ENCODE measurements at places on chromosomes 16 and 17.
A peak's percentile ranks its signal among the peaks of the same experiment; 100 is the strongest.

GRCh38 chr17:54932711-54933110 is 32.1 kb downstream of the TOM1L1 start:
- no peak for DNase-seq

DNA sequence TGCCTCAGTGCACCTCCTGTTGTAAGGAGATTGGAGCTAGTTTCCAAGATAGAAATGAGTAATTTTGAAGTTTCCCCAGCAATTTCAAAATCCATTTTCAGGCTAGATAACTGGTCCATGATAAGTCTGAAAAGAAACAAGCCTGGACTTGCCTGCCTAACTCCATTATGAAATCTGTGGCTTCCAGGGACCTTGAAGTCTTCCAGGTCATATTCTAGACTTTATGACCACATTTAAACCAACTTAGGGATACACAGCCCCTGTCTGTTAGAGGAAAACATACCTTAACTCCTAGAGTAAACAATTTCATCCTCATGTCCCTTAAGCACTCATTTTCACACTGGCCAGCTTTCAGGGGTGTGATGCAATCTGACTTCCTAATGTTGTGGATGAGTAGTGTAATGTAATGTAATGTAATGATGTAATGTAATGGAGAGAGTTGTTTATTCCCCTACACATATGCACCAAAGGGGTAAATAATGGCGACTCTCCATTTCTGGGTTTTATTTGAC is 96.7 kb upstream of the FAM20A start:
- no peak for DNase-seq

GRCh38 chr16:25107466-25107792 is 4.1 kb upstream of the LCMT1 start:
- no peak for DNase-seq

GRCh38 chr17:51819341-51820219 is 338.9 kb downstream of the CA10 start:
- DNase-seq, result no peak

DNA sequence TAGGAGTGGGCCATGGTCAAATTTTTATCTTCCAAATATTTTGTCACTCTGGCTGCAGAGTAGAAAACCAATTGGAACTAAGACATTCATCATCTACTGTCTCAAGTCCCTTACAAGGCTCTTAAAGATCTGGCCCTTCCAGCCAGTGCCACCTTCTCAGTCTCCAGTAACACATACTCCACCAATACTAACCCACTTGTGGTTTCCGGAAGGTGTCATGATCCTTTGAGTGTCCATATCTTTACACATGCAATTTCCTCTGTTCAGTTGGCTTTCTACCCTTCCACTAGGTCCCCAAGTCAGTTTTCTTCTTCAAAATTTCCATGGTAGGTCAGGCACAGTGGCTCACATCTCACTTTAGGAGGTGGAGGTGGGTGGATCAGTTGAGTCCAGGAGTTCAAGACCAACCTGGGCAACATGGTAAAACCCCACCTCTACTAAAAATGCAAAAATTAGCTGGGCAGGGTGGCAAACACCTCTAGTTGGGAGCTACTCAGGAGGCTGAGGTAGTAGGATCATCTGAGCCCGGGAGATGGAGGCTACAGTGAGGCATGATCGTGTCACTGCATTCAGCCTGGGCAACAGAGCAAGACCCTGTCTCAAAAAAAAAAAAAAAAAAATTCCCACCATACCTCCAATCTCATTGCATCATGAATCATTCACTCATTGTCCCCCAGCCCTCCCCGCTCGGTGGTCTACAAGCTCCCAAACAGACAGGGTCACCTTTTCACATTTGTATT is 6.0 kb upstream of the GRB2 start:
- no peak for DNase-seq

GRCh38 chr17:64480951-64481350 is 15.9 kb downstream of the POLG2 start:
- no peak for DNase-seq

DNA sequence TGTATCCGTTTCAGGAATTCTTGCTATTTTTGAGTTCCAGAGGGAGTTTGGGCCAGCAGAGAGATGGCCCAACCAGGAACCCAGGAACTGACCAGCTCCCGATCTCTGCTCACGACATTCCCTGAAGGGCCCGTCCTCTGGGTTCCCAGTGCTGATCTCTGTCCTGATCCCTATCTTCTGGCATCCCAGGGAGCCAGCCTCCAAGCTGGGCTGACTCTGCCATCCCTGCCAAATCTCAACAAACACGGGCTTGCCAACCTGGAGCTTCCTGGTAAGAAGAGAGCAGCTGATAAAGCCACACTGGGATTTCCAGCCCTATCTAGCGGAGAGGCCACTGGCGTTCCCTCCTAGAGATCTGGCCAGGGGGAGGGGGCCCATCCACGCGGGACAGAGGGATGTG is 16.2 kb downstream of the GPRC5B start:
- no peak for DNase-seq

DNA sequence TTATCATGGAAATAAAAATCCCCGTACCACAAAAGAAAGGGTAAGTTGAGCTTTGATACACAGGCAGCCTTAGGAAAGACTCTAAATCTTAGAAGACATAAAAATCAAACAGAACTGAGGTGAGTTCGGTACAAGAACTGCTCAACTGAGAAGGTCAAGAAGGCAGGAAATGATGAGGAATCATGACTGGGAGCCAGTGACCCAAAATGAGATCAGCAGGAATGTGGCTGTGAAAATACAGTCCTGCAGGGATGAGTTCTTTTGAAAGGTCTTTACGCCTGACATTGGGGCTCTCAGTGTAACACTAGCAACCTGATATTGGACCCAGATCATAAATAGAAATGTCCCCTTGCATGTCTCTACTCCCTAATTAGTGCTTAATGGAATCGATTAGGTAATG is 56.3 kb upstream of the CDH11 start:
- DNase-seq, result no peak

GRCh38 chr16:89115216-89115861 is 21.7 kb downstream of the ACSF3 start:
- DNase-seq, result no peak

- DNase-seq, result no peak
Measured at GRCh38 chr16:67551091-67551490, 11.2 kb upstream of the CTCF start.

GRCh38 chr17:7704601-7705268 is at the start of gene EFNB3:
TSS of gene EFNB3 (plus strand) at chr17:7705202. CDS start at chr17:7705599, 397 bp downstream.
- DNase-seq, result peak; percentile 76

GRCh38 chr17:73800893-73801292 is 156.6 kb upstream of the SDK2 start:
- DNase-seq, result peak; percentile 97

- no peak for DNase-seq
Measured at GRCh38 chr17:33745047-33745760, 452.1 kb upstream of the ASIC2 start.

GRCh38 chr16:82971126-82971525 is 344.4 kb downstream of the CDH13 start:
- no peak for DNase-seq

DNA sequence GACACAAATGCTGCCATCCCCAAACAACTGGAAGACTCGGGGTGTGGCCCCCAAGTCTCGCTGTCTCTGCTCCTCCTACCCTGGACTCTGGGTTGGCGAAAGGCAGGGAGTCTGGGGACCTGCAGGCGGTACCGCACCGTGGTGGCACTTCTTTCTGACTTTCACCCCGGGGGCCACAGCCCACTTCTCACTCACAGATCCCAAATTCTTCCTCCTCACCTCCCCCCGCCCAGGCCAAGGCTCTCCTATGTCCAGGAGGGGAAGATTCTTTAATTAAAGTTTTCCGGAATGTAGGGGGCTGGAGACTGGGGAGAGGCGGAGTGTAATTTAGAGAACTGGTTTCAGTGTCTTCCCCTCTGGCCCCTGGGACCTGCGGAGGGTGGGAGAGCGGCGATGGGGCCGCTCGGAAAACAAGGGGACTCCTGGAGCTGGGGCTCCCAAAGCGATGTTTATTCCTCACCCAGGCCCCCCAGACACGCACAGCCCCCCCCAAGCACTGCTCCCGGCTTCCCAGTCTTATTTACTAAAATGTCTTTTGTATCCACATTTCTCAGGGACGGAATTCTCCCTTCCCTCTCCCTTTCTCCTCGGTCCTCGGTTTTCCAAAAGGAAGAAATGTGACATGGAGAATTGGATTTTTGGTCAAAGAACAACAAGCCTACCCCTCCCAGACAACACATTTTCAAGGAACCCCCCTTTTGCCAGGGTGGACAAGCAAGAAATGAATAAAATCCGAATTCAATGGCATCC is 1.2 kb downstream of the WNT3 start:
- no peak for DNase-seq

DNA sequence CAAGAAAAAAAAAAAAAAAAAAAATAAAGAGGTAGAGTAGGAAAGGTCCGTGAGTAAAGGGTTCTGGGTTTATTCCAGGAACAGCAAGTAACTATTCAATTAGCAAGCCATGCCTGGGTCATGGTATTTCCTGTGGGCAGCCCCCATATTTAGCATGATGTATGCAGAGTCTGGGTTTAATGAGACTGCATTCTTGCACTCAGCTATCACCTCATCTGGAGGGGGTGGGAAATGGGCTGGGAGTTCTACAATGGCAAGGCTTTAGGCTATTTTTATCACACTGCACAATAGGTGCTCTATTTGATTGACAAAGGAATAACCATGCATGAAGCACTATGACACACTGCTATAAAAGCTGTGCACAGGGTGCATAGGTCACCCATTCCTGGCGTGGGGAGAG is 104.0 kb upstream of the CCL2 start:
- no peak for DNase-seq

DNA sequence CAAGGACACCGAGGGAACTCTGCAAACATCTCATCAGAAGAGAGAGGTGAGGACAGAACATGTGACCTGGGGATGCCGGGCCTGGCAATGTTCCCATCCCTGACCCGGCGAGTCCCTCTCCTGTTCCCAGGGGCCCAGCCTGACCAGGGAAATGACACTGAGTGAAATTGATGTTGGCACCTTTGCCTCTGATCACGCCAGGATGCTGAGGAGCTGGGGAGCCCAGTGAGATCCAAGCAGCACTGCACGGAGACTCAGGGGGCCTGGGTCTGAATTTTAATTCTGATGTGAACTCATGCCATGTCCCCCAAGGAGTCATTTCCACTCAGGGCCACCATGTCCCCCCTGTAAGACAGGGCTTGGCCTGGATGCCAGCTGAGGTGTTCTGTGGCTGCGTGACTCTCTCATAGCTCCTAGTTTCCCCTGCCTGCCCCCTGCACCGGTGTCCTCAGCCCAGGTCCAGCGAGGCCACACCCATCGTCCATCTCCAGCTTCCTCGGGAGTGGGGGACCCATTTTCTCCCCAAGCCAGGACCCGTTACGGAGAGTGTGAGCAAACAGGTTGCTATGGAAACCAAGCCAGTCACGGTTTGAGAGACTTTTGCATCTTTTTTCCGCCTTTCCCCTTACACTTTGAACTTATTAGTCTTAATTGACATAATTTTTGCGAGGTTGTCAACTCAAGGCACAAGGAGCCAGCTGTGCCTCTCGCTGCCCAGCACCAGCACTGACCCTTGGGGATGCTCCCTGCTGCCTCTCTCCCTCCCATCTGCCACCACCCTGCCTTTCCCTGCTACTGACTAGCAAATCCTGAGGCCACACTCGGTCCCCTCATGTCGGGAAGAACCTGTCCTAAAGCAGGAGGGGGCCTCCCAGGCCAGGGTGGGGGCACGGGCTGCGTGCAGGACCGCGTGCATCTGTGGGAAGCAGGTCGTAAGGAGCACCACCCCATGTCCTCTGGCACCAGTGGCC is 150.0 kb downstream of the SDK2 start:
- DNase-seq, result no peak

GRCh38 chr17:17275971-17276370 is 5.1 kb downstream of the COPS3 start:
- DNase-seq, result no peak

DNA sequence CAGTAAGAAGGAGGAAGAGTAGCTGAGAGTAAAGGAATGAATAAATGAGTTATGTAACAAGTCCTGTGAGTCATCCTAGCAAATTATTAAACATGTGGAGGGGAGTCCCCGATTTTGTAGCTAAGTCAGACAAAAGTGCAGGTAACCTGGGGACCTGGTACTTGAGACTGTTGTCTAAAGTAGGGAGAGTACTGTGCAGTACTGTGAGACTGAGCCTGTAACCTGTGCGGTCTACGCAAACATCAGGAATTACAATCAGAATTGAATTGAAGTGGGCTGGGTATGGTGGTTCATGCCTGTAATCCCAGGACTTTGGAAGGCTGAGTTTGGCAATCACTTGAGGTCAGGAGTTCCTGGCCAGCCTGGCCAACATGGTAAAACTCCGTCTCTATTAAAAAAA is 35.7 kb downstream of the IKZF3 start:
- DNase-seq, result no peak

DNA sequence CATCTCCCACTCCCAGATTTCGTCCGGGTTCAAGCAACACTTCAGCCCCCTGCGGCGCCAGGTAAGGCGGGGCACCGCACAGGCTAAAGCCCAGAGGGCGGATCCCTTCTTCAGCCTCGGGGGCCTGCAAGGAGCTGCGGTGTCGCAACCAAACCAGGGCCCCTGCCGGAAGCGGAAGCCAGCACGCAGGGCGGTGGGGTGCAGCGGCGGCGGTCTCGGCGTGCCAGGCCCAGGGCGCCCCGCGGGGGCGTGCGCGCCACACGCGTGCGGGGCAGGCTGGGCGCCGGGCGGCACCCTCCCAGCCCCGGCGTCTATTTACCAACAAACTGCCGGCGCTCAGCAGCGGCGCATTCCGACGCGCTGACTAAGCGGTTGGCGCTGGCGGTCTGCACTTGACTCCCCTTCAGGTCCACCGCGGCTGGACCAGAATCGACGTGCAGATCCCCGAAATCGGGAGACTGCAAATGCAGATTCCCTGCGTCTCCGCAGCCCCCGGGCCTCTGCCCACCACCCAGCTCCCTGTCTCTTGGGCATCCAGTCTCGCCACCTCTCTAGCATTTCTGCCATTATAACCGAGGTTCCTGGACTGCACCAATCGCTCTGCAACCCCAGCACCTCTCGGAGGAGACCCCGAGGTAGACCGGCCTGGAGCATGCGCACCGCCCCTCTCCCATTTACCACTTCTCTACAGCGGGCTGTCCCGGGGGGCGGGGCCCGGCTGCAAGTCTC is 421 bp upstream of the DLX4 start:
- peak; percentile 80 for DNase-seq

DNA sequence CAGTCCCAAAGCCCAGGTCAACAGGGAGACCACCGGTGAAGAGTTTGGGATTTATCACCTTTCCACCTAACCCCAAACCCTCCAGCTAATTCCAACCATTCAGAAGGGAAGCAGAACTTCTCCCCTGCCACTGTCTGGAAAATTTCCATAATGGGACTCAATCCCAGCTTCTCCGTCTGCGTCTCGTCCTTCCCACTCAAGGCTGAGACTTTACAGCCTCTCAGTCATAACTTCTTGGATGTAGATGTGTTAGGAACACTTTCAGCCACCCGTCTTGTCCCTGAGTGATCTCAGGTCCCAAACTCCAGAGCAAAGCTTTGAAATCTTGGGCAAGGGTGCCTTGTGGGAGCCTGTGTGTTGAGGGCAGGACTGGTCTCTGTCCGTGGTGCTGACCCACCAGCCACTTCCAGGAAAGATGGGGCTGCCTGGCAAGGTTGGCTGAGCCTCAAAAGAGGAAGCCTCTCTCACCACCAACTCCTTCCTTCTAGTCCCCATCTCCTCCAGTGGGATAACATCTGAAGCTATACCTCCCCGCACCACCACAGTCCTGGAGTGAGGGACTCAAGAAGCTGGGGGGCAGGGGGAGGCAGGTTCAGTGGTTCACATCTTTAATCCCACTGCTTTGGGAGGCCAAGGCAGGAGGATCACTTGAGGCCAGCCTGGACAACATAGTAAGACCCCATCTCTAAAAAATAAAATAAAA is 9.3 kb downstream of the GAS2L2 start:
- DNase-seq, result no peak

Data from NCI-H1436 (cell line).